Activated naive CD8-positive, alpha-beta T cell treated with anti-CD3 and anti-CD28 coated beads, Interleukin-2, amount 50 U/mL, for 16 hours (primary cell): ENCODE measurements at places on chromosomes 5 and 9.

DNA sequence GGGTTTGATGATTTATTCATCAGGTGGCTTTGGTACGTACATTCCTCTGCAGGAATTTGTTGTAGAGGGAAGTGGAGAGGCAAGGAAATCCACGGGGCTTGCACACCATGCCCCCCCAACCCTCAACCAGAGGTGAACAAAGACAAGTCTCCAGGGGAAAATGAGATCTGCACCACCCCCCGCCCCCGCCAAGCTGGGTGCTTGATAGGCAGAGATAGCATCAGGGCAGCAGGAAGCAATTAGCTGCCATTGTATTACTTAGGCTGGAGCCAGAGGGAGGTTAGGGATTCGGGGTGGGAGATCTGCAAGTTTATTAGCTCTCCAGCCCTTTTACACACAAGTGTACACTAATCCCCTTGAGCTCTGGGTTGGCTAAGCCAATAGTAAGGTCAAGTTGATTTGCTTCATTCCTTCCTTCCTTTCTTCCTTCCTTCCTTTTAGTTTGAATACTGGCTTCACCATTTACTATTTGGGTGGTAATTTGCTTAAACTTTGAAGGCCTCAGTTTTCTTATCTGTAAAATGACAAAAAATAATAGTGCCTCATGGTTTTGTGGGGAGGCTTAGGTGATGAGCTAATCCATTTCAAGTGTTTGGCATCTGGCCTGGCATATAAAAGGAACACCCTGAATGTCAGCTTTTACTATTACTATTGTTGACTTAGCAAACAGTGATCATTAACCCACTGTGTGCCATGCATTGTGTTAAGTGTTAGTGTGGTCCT, 34.1 kb downstream of the SPRY4 start:
- DNase-seq, result no peak

- DNase-seq, result no peak
These were observed 1077.9 kb upstream of the C9orf72 start for GRCh38 chr9:28651050-28651722.

DNA sequence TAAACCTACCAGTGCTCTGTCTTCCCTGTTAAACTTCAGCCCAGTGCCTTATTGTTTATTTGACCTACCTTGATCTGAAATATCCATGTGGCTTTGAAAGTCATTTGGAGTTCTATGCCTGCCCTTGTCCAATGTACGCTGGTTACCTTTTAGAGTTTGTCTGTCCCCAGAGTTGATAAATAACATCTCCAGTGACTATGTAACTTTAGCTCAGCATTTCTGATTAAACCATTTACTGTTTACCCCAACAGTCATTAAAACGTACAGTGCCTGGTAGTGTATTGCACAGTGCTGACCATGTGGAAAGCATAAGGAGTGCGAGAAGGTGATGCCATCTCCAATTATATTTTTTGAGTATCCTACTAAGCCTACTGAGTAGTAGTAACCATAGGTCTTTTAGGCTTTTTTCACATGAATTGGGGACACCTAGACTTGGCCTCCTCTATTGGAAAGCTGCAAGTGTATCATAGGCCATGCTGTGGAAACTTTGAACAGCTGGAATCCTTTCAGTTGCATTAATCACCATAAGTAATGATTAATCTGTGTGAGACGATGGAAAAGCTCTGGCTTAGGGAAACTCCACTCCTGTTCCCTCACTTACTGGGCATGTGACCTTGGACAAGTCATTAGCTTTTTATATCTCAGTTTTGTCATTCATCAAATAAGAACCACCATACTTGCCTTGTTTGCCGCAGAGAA, 93.5 kb downstream of the MAST4 start:
- DNase-seq, result no peak

- no peak for DNase-seq
These were observed 93.3 kb upstream of the RAI14 start for GRCh38 chr5:34562791-34563190.

GRCh38 chr5:1323803-1324173, 21.1 kb downstream of the CLPTM1L start:
- DNase-seq, result no peak

GRCh38 chr5:88673253-88674105, 209.5 kb downstream of the MEF2C start:
- DNase-seq, result no peak

DNA sequence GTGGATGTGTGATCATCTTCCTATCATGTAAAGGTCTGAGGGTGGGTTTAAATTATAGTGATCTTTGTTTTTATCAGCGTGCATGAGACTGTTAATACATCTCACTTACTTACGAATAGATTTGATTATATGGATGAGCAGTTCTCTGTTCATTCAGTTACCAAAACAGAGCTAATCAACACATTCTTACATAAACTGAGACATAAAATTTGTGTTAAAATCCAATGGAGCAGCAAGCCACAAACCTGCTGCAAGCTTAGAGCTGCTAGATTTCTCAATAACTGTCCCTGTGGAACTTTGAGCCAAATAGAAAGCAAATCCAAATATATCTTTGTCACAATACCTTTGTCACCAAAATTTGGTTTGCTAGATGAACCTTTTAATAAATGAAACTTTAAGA, 50.1 kb downstream of the NUDT12 start:
- no peak for DNase-seq

GRCh38 chr9:78544230-78544629, 247.3 kb downstream of the PSAT1 start:
- no peak for DNase-seq

GRCh38 chr9:136538599-136539426, 7.0 kb downstream of the NOTCH1 start:
- DNase-seq, result no peak

DNA sequence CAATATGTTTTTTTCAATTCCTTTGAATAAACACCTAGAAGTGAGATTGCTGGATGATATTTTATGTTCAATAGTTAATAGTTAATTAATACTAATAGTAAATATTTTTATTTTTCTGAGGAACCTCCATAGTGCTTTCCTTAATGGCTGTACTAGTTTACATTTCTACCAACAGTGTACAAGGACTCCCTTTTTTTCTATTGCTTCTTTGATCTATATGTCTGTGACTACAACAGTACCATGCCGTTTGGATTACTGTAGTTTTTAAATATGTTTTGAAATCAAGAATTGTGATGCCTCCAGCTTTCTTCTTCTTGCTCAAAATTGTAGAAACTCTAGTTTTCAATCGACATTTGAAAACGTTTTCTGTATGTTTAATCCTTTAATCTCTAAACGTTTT, 39.5 kb upstream of the ADAMTS16 start:
- no peak for DNase-seq
